ENCODE measurements at places on chromosomes 5 and 9.

DNA sequence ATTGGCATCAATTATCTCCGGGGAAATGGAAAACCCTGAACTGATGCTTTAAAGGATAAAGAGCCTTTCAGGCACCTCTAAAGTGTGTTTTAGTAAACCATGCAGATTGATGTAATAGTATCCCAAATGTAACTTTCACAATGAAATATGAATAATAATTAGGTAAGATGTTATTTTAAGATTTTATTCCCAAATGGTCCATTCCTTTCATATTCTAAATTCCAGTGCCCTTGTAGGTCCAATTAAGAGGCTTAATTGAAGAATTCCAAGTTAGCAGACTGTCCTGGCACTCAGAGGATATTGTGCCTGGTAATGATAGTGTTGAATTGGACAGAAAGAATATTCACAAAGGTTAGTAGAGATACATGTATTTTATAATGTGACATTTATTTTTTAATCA is 352.5 kb upstream of the NUDT12 start:
- no peak for DNase-seq

DNA sequence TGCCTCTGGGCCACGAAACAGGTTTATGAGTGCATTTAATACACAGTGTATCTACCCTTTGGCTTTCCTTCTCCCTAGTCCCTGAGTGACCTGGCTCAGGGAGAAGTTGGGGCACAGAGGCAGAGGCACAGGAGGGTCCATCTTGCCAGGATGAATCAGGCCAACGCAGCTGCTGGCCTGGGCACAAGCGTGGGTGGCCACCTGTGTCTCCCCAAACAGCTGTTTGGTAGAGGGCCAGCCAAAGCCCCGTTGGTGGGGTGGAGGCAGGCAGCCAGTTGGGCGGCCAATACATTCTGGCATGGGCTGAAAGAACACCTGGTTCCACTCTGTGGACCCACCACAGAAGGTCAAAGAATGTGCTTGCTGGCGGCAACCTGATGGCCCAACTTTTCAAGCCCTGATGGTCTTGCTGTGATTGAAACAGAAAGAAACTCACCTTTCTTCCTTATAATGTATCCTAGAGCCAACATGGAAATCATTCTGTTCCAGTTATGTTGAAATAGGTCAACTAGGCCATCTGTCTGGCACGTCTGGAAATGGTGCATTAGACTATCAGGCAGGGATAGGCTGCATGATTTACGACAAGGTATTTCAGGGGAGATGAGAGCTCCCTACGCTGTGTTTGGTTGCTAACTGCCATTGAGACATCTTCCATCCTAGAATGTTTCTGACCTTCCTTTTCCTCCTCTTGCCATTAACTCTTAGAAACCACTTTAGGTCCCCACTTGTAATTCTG is 337.4 kb downstream of the ADAMTS6 start:
- no peak for DNase-seq

GRCh38 chr9:134778841-134779411 is 101.7 kb upstream of the FCN2 start:
- no peak for DNase-seq

DNA sequence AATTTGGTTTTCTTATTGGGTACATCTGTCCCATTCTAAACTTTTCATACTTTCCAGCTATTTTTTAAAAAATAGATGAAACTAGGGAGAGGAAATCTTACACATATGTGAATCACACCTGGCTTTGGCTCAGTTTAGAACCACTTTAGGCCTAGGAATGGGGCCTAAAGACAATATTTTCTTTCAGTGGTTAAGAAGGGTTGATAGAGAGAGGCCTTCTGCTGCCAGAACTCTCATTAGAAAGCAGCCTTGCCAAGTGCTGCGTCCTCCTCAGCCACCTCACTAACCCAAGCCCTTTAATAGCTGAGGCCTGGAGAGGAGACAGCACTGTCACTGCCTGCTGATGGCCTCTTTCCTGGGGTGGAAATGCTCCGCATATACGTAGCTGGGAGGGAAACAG is 167.5 kb downstream of the SAXO1 start:
- no peak for DNase-seq

GRCh38 chr5:97922776-97923175 is 739.7 kb upstream of the RIOK2 start:
- DNase-seq: no peak

- DNase-seq: no peak
Measured at GRCh38 chr9:132571806-132572600, 10.4 kb upstream of the BARHL1 start.

DNA sequence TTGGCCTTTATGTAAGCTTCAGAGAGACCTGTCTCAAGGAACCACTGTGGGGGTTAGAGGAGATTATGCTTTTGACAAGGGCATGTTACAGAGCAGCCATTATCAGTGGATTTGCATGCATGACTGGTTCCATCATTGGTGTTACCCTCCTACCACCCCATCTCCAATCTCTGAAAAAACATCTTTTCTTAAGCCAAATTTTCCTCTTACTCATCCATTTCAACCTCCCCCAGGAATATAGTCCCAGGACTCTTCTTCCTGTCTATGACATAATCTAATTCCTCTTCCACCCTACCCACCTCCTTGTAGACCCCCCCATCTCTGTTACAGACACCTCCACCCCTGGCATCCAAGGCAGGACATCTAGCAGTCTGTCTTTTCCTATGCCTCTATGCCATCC is 33.1 kb upstream of the ADRB2 start:
- no peak for DNase-seq

- DNase-seq: no peak
Measured at GRCh38 chr5:72046106-72046505, 61.2 kb upstream of the MAP1B start.

DNA sequence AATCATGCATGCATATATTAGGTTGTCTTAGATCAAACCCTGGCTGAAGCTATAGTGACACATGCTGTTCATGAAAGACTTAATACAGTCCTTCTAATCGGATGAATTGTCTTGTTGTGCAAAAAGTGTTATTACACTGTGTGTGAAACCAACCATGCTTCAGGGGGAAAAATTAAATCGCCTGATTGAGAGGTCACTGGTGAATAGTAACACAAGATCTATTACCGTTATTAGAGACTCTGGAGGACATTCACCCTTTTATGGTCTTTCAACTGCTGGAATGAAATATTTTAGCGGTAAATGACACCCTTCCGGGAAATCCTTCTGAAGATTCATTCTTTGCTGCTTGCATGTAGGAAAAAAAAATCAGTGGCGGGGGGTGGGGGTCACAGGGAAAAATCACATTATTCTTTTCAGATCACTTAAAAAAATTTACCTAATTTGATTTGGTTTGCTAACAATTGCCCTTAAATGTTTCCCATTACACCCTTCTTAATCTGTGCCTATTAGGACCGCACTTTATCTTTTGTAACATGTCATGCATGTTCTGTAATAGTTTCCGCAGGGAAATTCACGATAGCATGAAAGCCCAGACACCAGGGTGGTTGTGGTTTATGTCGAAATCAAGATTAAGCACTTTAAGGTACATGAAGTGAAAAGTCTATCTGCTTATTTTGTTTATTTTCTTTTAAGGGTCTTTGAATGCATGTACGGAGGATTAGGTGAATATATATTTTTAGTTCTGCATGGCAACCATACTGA is 120.6 kb downstream of the FOCAD start:
- no peak for DNase-seq

DNA sequence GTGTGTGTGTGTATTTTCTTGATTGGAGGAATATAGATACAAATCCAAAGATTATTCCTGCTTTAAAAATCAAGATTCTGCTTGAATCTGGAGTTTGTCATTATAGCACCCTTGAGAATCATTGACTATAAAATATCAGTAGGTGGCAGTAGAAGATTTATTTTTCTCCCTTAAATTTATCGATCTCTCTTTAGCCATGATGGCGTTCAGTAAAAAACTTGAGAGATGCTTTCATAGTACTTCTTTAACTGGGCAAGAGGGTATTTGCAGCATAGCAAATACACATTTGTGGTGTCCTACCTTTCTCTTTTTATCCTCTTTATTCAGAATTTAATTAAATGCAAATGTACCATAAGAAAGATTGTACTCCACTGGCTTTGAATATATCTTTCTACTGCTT is 307.7 kb downstream of the ADGRV1 start:
- no peak for DNase-seq

- DNase-seq: no peak
Measured at GRCh38 chr9:115396071-115396529, 278.1 kb upstream of the TNC start.

GRCh38 chr9:33318781-33319180 is 28.5 kb downstream of the NFX1 start:
- no peak for DNase-seq

DNA sequence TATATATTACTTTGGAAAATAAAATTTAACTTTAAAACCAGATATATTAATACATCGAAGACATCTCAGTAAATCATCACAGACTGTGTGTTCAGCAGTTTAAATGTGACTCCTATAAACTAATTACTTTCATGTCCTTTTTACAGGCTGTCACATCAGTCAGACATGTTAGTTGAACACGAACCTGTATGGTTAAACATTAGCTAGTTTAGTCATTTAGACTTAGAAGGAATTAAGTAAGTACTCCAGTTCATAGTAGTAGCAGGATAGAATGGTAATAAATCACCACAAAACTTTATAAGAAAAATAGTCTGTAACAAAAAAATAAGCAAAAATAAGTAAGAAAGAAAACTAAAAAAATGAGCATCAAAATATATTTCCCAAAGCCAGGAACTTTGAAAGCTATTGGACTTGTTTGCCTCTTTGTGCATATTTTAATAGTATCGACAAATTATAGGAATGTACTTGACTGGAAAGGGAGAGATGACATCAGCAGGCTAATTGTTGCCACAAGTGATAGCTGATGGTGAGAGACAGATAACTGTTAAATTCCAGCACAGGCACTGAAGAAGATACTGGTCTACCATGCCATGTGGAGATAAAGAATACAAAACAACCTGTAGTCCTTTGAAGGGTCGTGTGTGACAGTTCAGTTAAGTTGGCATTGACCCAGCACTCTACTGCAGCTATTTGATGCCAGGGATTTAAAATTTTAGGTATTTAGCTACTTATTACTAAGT is 83.9 kb downstream of the RIC1 start:
- no peak for DNase-seq

GRCh38 chr5:116361171-116361967 is 213.3 kb downstream of the SEMA6A start:
- no peak for DNase-seq

DNA sequence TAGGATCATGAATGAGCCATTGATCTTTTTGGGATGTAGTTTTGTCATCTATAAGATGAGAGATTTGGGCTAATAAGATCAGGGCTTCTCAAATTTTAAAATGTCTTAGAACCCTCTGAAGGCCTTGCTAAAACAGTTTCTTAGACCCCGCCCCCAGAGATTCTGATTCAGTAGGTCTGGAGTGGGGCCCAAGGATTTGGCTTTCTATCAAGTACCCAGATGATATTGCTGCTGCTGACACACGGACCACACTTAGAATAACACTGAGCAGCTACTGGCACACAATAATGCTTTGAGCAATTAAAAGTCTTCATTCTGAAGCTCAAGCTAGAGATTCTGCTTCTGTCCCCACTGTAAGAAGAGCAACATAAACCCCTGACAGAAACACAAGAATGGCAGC is 216.7 kb downstream of the SMARCA2 start:
- peak; percentile 44 for DNase-seq

DNA sequence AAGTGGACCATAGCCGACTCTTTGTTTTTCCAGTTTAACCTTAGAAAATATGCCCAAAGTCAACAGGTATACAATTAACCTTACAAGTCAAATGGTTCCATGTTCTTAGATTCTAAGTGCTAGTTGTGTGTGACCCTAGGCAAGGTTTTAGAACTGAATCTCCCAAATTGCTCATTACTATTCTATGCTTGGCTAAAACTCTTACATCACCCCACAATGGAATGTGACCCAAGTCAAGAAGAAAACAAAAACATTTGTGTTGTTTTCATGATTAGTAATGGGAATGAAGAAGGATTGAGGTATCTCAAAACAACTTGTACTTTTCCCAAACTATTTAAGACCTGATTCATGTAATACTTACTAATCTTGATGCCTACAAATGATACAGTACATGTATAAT is 159.2 kb downstream of the ARRDC3 start:
- peak; percentile 72 for DNase-seq

- no peak for DNase-seq
Measured at GRCh38 chr9:14348373-14349145, 34.6 kb upstream of the NFIB start.

DNA sequence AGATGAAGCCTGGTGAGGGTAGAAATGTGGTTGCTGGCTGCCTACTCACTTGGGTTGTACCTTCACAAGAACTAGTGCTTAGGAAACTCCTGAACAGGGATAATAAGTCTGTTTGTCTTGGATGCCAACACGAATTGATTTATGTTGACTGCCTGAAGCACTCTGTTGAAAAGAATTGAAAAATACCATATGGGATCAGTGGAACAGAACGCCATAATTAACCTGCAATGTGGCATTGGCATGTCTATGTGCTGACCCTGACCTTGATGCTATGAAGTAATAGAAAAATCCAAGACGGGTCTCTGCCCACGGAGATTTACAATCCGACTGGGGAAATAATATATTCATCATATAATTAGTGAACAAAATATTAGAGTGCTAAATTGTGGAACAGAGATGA is 10.5 kb downstream of the LIX1 start:
- no peak for DNase-seq

GRCh38 chr9:76810377-76810957 is 46.2 kb downstream of the PCA3 start:
- no peak for DNase-seq

DNA sequence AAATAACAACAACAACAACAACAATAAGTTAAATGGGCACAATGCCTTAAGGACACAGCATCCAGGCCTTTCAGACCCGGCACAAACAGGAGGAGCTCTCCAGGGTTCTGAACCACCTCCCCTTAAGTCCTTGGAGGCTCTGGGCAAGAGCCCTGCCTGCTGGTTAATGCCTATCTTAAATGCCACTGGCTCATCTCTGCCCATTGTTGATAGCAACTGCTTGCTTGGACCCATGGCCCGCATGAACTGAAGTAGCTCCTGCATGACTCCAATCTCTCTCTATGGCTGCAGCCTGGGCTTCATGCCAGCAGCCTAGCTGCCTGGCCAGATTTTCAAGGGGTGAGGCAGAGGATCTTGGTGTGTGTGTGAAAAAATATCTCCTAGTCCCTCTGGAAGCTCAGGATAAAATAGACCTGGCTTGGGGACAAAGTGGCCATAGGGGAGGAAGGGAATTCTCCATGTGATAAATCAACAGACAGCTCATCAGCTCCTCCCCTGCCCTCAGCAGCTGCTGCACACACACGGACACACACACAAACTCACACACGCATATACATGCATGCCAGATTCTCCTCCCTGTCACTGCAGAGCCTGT is 27.4 kb downstream of the FAM219A start:
- peak; percentile 78 for DNase-seq

DNA sequence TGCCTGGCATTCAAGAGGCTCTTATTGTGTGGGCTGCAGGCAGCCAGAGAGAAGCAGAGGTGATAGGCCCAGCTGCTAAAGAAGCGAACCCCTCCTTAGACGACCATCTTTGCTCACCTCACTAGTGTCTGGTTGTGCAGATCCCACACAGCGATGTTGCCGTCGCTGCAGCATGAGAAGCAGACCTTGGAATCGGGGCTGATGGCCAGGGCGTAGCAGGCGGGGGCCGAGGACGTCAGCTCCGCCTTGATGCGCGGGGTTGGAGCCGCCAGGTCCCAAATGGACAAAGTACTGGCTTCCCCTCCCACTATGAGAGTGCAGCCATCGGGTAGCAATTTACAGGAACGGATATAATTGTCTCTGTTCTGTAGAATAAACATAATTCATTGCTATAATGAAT is 98.7 kb downstream of the TLE1 start:
- DNase-seq: no peak
